RPMI7951 (cell line): ENCODE measurements at places on chromosomes 6 and 20. TPM values are rescaled to one million over a fixed set of nuclear protein-coding genes. Genes with fewer than 3 reads are reported as not detected.

The WFDC2 gene
- 0.78 TPM in 1 of 2 replicates, not detected in the other for total RNA-seq

The GSTA3 gene
- not detected in 2 replicates for total RNA-seq

The TSHZ2 gene
- 0.12 TPM in 1 of 2 replicates, not detected in the other for total RNA-seq

The SYNE1 gene
- total RNA-seq, result 38.6 and 40.0 TPM in 2 replicates

The PLCB4 gene
- total RNA-seq, result 5.3 and 5.4 TPM in 2 replicates

The NMBR gene
- total RNA-seq, result not detected in 2 replicates

The MYH7B gene
- not detected in 2 replicates for total RNA-seq
